Skin of body (tissue), 3 donors: ENCODE measurements at places on chromosomes 13 and 19. TPM values are rescaled to one million over a fixed set of nuclear protein-coding genes. Genes with fewer than 3 reads are reported as not detected.

DNA sequence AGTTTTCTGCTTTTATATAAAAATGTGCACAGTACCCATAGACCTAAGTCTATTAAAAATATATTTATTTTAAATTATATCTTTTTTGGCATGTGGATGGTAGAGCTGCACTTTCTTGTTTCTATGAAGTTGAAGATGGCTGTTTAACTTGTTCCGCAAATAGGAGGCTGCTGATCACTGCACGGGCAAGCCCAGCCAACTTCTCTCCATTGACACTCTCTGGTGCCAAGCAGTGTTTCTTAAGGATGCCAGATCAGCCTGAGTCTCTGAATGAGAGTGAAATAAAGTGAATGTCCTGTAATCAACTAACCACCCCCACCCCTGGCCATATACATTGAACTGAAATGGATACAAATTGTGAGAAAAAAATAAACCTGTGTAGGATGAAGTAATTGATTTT lies 202.9 kb upstream of the KLHL1 start:
- DNase-seq, result no peak

CABP5 gene
- not detected for total RNA-seq

FIZ1 gene
- total RNA-seq, result 3.2 TPM

DNA sequence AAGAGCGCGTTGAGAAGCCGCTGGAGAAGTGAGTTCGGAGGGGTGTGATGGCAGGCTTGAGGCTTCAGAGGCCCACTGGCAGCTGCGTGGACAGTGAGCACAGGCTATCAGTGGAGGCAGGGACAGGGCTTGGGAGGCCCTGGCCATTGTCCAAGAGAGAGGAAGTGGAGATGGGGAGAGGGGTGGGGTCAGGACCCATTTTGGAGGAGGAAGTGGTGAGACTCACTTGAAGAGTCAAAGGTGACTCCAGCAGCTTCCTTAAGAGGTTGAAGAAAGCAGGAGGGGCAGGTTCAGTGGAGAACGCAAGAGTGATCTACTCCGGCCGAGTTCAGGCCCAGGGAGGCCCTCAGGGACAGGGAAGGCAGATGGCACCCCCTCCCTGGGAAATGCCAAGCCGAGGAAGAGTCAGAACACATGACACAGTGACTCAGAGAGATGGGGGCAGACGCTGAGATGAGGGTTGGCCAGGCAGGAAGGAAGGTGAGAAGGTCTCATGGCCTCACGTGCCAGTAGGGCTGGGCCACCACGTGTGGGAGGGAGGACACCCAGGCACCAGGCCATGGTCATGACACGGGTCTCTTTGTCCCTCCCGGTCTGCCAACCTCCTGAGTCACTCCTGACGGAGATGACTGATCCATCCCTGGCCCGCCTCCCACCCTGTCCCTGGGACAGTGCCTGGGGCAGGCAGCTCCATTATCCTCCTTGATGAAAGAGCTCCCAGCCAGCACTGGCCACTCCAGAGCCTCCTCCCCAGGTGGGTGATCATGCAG lies 10.1 kb upstream of the CD22 start:
- no peak for DNase-seq

LILRB3 gene
- 4.2 TPM for total RNA-seq

DNA sequence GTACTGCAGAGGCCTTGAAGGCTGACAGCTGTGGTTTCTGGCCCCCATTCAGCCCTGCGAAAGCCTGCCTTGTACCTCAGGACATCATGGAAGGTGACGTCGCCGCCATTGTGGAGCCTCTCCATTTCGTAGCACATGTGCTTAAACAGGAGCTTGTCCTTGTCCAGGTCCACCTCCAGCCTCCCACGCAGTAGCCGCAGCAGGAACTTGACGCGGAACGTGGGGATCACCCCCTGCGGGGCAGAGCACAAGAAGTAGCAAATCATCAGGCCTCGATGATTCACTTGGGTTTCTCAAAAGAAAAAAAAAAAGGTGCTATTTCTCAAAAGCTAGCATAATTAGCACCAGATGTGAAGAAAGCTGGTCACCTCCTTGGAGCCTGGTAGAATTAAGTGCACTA lies 351.0 kb downstream of the NALCN start:
- DNase-seq, result no peak

DNA sequence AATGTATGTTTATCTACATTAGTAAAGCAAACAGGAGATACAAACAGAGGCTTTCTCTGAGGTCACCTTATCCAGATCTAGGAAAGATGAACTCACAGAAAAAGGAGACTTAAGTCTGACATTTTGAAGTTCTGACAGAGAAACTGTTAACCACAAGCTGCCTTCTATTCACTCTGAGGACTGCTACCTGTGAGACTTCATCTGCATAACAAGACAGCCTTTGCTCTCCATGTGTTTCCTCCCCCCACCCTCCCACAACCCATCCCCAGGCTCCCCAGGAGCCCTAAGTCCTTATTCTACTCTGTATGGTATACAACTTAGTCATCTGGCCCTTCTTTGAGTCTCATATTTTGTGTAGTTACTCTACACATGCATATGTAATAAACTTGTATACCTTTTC lies 699.0 kb downstream of the FGF9 start:
- no peak for DNase-seq

- DNase-seq, result no peak
Measured at GRCh38 chr19:6252066-6252465, 27.7 kb downstream of the MLLT1 start.

DNA sequence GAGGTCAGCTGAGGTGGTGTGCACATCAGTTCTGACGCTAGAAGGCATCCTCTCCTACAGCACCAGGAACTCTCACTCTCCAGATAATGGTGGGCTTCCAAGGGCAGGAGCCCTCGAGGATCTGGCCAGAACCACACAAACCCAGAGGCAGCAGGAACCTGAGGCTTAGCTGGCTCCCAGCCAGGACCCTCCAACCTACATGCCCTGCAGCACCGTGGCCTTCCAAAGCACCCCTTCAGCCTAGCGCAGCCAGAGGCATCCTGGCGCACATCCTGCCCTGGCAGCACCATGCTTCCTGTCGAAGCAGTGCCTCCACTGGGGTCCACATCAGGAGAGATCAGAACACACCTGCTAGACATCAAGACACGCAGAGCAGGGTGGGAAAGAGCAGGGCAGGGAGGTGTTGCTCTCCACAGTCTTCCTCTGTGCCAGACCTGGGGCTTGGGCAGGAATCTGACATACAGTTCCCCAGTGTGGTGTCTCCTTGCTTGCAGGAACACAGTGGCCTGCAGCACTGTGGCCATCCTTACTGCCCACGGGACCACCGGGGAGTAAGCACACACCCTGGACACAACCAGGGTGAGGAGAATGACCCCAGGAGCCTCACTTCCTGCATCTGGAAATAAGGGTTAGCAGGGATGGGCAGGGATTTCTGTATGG lies 21.7 kb downstream of the TUBA3C start:
- DNase-seq, result no peak

GRCh38 chr19:46875234-46875633 lies 14.4 kb downstream of the ARHGAP35 start:
- no peak for DNase-seq
